T1000 (cell line): ENCODE measurements at places on chromosomes 5 and 9.

- no peak for DNase-seq
Measured at GRCh38 chr9:28264368-28264767, 691.1 kb upstream of the C9orf72 start.

GRCh38 chr5:129935626-129936025 is 31.4 kb downstream of the CHSY3 start:
- no peak for DNase-seq

DNA sequence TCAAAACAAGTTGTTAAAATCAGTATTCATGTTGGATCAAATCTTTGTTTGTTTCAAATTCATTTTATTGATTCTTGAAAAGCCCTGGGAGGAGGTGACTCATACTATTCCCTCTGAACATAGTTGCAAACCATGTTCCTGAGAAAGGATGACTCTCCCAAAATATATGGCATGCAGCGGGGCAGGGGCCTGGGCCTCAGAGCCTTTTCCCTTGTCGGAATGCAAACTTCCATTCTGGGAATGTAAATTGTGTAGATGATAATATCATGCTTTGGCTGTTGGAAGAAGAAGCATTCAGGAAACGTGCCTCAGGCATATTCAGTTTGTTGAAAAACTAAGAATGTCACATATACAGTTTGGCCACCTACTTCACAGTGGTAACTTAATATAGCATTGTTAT is 242.0 kb downstream of the AUH start:
- peak; percentile 26 for DNase-seq

- no peak for DNase-seq
Measured at GRCh38 chr9:89243296-89244061, 64.9 kb upstream of the SHC3 start.

GRCh38 chr9:22244139-22245011 is 202.2 kb upstream of the DMRTA1 start:
- no peak for DNase-seq

GRCh38 chr5:168683247-168683926 is 104.2 kb upstream of the PANK3 start:
- no peak for DNase-seq

GRCh38 chr5:132684491-132684890 is 10.7 kb downstream of the IL4 start:
- no peak for DNase-seq

GRCh38 chr5:122137702-122138101 is 8.4 kb downstream of the ZNF474 start:
- no peak for DNase-seq

DNA sequence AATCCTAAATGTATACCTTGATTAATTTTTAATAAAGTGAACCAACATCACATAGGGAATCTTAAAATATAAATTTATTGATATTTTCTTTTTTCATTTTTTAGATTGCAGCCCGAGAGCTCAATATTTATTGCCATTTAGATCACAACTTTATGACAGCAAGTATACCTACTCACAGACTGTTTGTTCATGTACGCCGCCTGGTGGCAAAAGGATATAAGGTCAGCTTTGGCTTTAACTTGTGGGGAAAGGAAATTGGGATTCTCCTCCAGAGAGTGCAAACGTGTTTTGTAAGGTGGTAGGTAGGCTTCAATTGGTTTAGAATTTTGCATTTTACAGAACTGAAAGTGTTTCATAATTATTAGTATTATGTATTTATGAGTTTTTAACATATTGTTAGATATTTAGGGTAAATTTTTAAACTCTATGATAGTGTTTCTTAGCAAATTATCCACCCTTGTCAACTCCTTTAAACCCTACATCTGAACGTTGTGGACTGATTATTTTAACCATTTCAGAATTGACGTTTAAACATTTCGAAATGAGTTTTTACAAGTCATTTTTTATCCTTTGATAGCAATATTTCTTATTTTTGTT is 17.5 kb upstream of the DHFR start:
- peak; percentile 1 for DNase-seq

- DNase-seq: no peak
Measured at GRCh38 chr5:142677198-142677597, 8.7 kb downstream of the FGF1 start.

- no peak for DNase-seq
Measured at GRCh38 chr9:123329329-123329955, 26.6 kb upstream of the CRB2 start.

DNA sequence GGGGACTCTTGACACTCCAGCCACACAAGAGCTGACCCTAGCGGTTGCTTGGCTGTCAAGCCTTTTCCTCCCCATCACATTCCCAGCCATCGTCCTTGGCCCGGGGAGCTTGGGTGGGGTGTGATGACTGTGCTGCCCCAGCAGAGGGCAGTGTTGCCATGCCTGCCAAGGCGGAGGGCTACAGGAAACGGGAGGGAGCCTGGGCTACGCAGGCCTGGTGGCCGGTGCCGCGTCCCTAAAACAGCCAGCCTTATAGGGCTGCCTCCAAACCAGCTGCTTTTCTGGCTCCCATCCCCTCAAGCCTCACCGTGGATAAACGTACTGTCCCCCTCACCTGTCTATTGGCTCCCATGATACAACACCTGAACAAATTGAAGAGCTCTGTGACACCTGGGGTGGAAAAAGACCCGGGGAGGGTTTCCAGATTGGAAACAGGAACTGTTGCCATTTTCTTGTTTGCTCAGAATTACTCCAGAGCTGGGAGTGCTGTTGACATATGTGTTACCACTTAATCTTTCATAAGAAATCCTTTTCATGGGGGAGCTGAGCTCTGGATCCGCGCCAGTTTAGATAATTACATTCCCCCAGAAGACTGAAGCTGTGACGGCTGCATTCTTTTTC is 72.8 kb upstream of the ASTN2 start:
- DNase-seq: no peak

GRCh38 chr5:168301593-168302390 is 10.3 kb downstream of the WWC1 start:
- peak; percentile 10 for DNase-seq

DNA sequence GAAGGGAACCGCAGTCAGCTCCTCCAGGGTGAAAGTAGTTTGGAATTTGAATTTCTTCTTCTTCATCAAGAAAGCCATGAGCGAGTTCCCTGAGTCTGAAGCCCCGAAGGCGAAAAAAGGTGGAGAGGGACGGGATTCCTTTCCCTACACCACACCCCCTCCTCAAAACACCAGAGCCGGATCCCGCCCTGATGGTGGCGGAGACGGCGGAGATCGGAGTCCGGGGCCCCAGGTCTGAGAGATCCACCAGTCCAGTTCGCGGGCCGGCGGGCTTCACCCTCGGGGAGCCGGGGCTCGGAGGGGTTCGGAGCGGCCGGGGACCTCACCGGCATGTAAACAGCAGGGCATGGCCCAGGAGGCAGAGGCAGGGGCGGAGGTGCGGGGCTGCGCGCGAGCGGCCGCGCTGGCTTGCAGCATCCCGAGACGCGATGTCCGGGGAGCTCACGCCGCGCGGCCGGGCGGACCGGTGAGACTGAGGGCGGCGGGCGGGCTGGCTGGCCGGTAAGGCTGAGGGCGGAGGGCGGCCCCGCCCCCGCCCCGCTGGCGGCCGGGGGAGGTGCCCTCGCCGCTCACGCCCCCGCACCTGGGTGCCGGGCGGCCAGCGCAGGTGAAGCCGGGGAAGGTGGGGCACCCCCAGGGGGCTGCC is 606 bp downstream of the EEIG1 start:
- DNase-seq: no peak
